ENCODE measurements at places on chromosomes 5 and 9.

DNA sequence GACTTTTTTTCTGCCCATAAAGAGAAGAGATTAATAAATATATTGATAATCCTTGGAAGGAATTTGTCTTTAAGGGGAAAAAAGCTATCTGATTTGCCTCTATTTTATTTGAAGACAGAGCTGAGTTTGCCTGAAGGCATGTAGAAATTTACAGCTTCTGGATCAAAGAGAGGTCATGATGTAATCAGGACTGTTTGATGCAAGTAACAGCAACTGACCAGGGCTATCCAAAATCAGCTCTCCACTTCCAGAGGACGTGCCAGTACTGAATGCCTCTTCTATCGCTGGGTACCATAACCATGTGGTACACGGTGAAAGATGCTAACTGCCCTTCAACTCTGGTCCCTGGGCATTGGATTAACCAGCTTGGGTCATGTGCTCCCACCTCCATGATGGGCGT lies 90.6 kb downstream of the ZFAND5 start:
- DNase-seq: no peak

GRCh38 chr5:135859641-135860040 lies 25.2 kb downstream of the SLC25A48 start:
- DNase-seq: no peak

DNA sequence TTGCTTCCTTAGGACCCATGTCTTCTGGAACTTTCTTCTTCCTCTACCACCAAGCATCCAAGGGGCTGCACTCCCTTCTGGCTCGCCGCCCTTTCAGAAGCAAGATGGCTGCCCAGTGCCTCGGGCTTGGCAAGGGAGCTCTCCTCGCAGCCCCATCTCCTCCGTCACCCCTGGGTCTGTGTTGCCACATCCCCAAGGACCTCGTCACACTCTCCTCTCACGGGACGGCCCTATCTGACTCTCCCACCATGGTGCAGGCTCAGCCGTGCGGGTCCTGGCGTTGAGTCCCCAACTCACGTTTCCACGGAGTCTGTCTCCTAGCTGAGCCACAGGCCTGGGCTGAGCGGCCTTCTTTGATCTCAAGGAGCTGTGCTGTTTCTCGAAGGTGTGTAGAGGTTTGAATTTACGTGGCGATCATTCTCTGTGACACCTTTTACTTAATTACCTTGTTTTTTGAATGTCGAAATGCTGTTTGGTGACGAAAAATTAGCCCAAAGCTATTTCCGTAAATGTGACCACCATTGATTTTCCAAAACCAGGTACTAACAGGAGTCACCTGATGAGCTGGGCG lies 15.0 kb upstream of the SCGB3A1 start:
- DNase-seq: no peak

DNA sequence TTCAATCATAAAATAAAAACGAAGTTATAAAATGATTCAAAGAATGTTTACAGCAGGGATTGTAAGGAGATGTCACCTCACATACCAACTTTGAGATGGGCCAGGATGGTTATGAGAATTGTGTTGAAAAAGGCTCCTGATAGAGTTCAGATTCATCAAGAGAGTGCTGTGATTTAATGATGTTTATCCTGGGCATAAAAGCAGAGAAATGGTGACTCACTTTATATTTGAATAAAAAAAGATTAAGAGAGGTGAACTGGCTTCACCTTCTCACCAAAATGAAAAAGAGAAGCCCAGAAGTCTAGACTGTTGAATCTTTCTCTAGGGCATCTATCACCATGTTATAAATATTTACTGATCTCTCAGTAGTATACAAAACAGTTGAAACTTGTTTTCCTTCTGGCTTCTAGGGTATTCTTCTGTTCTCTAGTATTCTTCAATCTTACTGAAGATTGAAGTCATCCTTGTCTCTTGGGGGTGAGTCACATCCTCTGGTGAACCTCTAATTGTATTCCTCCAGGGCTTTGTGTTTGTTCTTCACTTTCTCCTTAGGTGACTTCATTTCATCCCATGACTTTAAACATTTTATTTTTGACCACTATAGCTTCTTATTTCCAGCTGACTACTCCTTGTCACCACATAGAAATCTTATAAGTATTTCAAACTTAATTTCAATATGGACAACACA lies 1237.3 kb upstream of the C9orf72 start:
- DNase-seq: no peak

GRCh38 chr9:17856995-17857394 lies 278.1 kb downstream of the SH3GL2 start:
- DNase-seq: no peak

DNA sequence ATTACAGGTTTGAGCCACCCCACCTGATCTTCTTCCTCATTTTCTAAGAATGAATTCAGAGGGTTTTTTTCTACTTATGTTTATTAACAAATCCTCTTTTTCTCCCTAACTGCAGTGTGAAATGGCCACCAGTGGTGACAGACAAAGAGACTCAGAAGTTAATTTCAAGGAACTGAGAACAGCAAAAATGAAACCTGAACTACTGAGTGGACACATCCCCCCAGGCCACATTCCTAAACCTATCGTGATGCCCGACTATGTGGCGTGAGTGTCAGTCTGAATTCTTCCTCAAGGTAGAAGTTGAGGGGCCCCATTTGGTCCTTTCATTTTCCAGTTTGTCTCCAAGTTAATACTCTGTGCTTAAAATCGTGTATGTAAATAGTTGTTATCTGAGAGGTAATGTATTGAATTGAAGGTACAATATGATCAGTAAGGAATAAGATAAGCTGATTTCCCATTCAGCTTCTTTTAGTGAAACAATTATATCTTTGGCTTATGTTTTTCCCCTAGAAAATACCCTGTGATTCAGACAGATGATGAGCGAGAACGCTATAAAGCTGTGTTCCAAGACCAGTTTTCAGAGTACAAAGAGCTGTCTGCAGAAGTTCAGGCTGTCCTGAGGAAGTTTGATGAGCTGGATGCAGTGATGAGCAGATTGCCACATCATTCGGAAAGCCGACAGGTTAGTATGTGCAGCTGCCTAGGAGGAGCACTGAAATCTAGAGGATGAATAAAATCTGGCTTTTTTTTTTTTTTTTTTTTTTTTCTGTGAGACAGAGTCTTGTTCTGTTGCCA lies 17.7 kb downstream of the MARVELD2 start:
- DNase-seq: no peak

DNA sequence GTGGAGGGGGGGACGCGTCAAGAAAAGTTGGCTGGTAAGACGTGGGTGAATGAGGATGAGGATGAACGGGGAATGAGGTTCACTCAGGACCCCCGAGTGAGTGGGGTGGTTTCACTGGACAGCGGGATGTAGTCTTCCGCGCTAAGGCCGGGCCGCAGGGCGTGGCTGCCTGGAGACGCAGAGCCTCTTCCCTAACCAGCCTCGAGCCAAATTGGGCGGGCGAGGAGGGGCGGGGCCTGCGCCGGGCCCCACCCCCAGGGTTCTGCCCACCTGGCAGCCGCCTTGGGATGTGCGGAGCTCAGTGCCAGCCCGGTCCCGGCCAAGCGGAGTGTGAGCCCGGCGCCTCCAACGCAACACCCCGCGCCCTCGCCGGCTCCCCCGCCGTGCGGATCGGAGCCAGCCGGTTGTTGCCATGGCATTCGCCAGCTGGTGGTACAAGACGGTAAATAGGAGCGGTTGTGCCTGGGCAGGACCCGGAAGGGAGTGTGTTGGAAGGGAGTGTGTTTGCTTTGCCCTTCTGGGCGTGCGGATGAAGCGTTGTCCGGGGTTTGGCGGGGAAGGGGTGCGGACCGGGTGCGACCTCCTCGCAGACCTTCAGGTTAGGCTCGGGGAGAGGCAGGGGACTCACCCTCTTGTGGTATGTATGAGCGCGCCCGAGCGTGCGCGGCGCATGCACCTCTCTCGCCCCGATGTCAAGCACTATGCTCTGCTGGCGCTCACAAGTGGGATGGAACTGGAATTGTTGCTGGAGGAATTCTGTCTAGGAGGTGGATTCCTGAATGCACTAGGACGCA lies 746 bp downstream of the CAST start:
- DNase-seq: peak; percentile 88

GRCh38 chr5:90680921-90681563 lies 122.4 kb downstream of the ADGRV1 start:
- DNase-seq: no peak

GRCh38 chr5:335740-336038 lies 14.2 kb downstream of the AHRR start:
- DNase-seq: no peak

GRCh38 chr5:74201334-74202081 lies 439.0 kb downstream of the ENC1 start:
- no peak for DNase-seq

- no peak for DNase-seq
Measured at GRCh38 chr5:169650701-169651331, 13.7 kb downstream of the DOCK2 start.

DNA sequence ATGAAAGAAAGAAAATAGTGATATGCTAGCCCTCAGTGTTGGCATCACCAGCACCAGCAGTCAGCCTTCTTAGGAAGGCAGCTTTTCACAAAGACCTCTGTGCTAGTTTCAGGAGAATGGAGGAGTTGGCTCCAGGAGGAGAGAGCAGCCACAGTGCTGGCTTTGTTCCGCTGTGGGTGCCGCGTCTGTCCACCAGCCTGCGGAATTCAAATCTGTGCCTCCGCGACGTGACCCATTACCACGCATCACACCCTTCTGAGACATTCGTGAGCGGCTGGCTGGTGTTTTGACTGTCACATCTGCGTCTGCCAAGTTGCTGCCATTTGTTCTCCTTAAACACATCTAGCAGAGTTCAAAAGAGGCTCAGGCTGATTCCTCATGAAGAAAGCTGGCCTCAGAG lies 34.4 kb downstream of the SNX18 start:
- no peak for DNase-seq

DNA sequence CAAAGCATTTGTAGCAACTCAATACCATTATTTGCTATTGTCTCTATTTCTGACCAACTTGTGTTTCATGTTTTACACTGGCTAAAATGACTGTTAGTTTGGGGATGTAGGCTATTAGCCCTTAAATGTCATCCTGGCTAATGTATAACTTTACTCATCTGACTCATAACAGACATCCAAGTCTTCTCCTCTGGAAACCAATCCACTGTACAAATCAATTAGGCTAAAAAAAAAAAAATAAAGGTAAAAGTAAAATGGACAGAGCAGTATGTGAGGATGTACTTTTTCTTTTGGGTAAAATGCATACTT lies 20.6 kb downstream of the MEGF9 start:
- no peak for DNase-seq

DNA sequence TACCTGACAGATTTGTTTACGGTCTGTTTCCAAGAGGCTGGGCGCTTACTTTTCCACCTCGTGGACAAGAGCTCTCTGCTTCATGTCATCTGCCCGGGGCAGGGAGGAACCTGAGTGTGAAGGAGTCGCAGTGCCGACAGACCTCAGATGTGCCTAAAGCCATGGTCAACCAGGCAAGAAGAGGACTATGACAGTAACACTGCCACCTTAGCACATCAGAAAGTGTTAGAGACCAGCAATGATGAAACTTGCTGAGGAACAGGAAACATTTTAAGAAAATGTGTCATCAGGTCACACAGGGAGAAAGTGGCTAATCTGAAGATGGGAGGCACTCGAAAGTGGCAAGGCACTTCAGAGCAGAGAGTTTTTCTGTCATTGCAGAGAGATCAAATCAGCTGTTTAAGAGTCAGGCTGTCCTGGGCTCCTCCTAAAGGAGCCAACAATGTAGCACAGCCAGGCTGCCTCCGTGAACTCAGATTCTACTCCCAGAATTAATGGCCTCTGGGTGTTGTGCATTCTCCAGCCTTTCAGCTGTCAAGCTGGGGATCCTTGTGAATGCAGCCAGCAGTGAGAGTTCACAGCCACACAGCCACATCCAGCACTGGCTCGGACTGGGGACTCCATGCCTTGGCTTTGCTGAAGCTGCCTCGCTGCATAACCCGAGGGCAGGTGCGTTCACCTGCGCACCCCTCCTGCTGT lies 94.6 kb downstream of the RAPGEF1 start:
- DNase-seq: no peak

DNA sequence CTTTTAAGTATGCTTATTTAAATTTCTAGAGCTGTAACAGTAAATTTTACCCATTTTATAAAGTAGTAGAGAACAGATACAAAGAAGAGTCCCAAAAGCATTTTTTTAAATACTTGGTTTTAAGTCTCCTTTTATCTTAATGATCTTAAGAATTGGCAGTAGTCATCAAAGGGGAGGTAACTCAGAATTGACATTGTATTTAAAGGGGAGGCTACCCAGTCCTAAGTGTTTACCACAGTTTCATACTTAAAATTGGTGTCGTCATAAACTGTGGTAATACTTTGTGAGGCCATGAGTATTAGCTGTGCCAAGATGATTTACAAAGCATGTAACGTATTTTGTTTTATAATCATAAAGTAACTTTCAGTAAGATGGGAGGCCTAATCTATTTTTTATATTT lies 14.8 kb downstream of the SLC25A46 start:
- DNase-seq: no peak

GRCh38 chr9:83449166-83449565 lies 89.0 kb downstream of the FRMD3 start:
- DNase-seq: peak; percentile 80

DNA sequence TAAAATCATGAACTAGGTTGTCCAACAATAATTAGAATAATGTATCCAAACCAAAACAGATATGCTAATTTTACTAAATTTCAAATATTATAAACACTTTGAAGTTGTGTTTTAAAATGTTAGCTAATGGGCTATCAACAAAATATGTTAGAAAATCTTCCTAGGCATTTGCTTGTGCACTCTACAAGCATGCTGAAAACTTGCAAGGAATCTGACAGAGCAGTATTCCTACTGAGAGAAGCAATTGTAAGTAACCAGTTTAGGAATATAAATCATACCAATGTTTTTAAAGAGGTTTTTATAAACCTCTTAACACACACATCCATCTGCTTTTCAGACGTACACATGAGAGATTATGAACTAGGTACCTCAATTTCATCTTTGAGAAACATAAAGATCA lies 228.4 kb upstream of the TBCA start:
- no peak for DNase-seq

- no peak for DNase-seq
Measured at GRCh38 chr5:79488775-79489174, 25.2 kb downstream of the HOMER1 start.

DNA sequence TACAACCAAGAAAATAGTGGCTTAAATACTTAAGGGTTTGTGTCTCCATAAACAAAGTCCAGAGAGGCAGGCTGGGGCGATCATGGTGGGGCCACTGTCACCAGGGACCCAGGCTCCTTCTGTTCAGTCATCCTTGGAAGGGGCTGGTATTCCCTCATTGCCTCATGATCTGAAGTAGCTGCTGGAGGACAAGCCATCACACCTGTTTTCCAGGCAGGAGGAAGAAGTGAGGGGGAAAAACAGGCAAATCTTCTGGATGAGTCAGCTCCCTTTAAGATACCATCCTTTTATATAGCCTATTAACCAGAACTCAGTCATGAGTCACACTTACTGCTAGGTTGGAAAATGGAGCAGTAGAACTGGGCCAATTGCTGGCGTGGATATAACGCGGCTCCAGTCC lies 92.3 kb downstream of the DAP start:
- DNase-seq: no peak

GRCh38 chr5:99694884-99695283 lies 766.1 kb upstream of the CHD1 start:
- DNase-seq: no peak

Measured in SK-N-SH (cell line).